ENCODE measurements at places on chromosomes 1 and 21. TPM values are rescaled to one million over a fixed set of nuclear protein-coding genes. Genes with fewer than 3 reads are reported as not detected.

- DNase-seq: no peak
Observed at GRCh38 chr1:17109892-17110554, 9.2 kb downstream of the PADI2 start.

GRCh38 chr1:202007805-202008489 lies 2.4 kb upstream of the ELF3 start:
- peak; percentile 94 for DNase-seq

- DNase-seq: no peak
Observed at GRCh38 chr1:93114391-93114790, 35.3 kb downstream of the MTF2 start.

DNA sequence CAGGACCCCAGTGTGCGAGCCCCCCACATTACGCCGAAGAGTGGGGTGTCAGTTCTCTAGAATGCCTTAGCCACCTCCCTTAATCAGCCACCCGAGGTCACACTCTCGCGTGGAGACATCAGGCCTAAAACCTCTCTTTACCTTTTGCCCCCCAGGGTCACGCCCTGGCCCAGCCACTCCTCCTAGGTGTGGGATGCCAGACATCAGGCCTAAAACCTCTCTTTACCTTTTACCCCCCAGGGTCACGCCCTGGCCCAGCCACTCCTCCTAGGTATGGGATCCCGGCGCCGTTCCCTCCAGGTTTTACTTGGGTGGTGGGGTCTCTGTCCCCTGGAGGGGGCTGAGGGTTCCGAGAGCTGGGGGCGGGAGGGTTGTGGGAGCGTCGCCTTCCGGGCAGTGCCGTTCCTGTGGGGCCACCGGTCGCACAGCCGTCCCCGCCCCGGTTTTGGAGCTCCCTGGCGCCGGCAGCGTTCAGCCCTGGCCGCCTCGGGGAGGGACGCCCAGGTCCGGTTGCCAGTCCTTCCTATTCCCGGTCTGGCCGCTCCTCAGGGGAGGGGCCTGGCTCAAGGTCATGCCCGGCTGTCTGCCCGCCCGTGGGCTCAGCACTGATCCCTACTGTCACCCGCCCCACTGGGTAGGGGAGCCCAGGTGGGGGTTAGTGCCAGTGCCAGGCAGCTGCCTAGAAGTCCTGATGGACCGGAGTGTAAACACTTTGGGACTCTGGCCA lies 882 bp downstream of the VPS13D start:
- peak; percentile 37 for DNase-seq

DNA sequence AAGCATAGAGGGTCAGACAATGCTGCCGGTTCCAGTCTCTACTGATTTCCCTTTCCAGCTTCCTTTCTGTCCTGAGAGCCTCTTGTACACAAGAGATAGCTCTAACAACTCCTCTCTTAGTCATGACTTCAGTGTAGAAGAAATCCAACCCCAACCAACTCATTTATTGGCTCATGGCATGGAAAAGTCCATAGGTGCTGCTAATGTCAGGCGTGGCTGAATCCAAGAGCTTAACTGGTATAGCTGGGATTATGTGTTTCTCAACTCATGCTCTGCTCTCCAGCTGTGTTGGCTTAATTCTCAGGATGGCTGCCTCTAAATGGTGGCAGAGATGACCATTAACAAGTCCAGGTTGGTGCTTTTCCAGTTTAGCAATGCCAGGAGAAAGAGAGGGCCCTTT lies 12.4 kb upstream of the THRAP3 start:
- no peak for DNase-seq

GRCh38 chr1:118934706-118935105 lies 53.4 kb downstream of the TBX15 start:
- no peak for DNase-seq

PKN2 gene
- 32.5 TPM for total RNA-seq

EVA1C gene
- total RNA-seq: 0.98 TPM

MTOR gene
- 67.5 TPM for total RNA-seq

PITHD1 gene
- 91.2 TPM for total RNA-seq

KCNJ9 gene
- total RNA-seq: 0.09 TPM

PTGFR gene
- not detected for total RNA-seq
